Retina (tissue), 1 donor: ENCODE measurements at places on chromosomes 16 and 17.

GRCh38 chr16:50765861-50766260, 24.0 kb downstream of the CYLD start:
- no peak for DNase-seq

DNA sequence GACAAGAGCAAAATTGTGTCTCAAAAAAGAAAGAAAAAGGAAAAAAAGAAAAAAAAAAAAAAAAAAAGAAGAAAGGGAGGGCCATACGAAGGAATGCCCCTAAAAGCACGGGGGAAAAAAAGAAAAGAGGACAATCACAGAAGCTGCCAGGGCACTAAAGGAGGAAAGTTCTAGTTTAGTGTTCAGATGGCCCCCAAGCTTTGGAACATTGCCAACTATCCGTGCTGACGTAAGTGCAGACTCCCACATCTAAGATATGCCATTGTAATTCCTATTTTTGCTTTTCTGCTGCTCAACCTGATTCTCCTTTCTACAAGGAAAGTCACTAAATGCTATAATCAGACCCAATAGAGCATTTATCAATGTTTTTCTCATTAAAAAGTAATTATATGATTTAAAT, 842.1 kb downstream of the KCNJ2 start:
- no peak for DNase-seq

- DNase-seq = no peak
These were observed 3.4 kb downstream of the ZNF688 start for GRCh38 chr16:30567991-30568638.

DNA sequence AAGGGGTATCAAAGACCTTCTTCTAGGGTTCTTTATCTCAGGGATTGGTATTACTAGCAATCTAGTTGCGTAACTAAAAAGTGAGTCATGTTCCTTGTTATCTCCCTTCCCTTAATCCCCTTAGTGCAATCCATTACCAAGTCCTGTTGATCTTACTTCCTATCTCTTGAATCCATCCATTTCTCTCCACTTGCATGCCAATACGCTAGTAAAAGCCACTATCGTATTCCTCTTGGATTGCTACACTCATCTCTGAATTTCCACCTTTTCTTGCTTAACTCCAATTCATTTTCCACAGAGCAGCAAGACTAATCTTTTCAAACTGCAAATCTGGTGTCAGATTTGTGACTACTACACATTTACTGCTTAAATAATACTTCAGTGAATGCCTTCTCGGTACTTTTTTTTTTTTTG, 1.8 kb upstream of the ADAT1 start:
- no peak for DNase-seq

- DNase-seq = peak; percentile 69
These were observed 3.9 kb downstream of the VPS35L start for GRCh38 chr16:19559242-19559910.

DNA sequence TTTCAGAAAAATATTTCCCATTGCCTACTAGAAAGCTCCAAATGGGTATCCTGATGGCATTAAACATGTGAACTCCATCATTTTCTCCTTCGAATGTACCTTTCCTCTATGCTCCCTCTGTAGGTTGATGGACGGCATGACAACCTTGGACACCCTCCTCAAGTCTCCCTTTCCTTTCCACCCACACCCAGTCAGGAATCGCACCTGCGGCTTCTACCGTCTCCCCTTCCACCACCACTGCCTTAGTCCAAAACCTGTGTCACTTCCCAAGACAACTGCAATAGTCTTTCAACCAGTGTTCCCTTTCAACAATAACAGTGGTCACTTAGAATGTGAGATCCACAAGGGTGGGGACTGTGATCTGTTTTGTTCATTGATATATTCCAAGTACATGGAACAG, 233.1 kb upstream of the AXIN2 start:
- DNase-seq = no peak

GRCh38 chr17:40493697-40494096, 7.7 kb downstream of the TNS4 start:
- DNase-seq = no peak

- DNase-seq = no peak
These were observed 192.7 kb downstream of the RPTOR start for GRCh38 chr17:80737106-80738019.

DNA sequence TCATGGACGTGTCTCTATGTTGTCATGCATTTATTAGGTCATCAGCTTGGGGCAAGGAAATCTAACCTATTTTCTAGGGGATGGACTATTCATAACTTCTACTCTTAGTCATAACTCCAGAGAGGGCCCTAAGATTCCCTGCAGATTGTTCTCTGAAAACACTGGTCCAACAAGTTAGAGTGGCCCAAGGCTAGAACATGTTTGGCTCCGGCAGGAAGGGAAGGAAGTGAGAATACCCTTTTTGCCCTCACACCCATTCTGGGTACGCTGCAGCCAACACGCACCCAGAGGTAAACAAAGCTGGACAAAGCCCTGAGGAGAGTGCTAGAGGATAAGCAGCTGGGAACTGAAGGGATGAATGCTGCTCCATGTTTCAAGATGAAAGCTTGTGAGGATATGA, 9.9 kb downstream of the C16orf86 start:
- no peak for DNase-seq

DNA sequence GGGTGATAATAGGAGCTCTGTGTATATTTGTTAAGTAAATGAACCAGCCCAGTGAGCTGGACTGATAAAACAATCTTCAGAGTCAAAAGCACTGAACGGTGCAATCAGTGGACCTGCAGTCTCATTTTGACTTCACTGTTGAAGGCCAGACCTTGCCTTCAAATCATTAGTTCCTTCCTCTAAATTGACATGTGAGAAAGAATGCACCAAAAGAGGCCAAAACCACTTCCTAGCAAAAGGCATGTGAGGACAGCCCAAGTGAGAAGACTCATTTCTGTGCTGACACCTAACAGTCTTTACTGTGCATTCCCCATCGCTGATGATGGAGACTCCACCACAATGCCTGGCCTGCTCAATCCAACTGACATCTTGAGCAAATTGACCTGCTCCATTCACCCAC, 10.6 kb downstream of the GTF3C1 start:
- DNase-seq = no peak

DNA sequence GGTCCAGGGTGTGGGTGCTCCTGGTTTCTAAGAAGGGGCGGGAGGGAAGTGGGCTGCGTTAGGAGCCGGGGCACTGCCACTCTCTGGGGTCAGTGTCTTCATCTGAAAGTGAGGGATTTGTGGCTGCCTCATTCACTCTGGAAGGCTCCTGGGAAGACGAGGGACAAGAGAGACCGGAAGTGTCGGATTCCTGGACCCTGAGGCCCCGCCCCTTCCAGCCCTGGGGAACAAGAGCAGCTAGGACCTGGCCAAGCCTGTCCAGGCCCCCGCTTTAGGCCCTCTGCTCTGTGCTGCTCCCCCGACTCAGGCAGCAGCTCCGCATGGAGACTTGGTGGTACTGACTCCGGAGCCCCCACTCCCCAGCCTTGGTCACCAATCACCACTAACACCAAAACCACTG, 6.5 kb downstream of the LGALS3BP start:
- DNase-seq = no peak

GRCh38 chr17:70110443-70110880, 35.4 kb downstream of the KCNJ16 start:
- DNase-seq = peak; percentile 26

DNA sequence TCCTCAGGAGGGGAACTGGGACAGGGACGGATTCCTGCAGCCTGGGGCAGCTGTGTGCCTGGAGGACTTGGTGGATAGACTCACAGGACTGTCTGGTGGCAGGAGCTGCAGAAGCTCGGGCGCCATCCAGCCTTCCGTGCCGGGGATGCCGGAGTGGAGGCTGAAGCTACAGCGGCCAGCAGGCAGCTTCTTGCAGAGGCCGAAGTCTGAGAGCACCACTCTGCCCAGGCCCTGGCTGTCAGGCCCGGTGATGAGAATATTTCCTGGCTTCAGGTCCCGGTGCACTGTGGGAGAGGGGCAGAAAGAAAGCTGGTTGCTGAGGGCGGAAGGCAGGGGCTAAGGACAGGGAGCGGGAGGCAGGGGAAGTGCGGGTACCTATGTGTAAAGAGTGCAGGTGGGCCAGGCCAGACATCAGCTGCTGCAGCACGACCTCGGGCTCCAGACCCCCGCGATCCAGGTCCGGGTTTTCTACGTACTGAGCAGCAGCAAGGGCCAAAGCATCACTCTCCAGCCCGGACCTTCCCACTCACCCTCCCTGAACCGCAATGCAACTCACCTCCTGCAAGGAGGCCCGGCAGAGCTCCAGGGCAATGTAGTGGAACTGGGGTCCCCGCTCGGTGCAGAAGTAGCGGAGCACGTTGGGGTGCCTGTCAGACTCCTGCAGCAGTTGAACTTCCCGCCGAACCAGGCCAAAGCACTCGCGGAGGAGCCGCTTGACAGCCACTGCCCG, 16.1 kb downstream of the PLK1 start:
- peak; percentile 84 for DNase-seq

- DNase-seq = no peak
These were observed 62.0 kb downstream of the SPACA3 start for GRCh38 chr17:33053676-33054075.

GRCh38 chr17:66255112-66255511, 25.9 kb upstream of the APOH start:
- peak; percentile 51 for DNase-seq

DNA sequence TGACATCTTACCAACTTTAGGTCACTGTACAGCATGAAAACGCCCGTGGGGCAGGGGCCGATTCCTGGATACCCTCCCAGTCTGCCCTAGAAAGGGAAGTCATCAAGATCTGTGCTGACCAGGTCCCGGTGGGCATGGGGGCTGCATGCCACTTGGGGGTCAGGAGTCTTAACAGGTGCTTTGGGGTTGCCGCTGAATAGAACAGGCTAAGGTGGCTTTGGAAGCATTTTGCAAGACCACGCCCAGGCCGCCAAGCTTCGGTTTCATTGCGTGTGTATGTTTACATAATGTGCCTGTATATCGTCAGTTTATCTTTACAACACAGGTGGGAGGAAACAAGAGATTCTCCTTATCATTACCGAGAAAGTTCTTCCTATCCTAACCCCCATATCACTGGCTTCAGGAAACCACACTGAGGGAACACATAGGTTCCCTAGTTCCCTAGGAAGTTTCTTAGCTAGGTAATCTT, 13.3 kb upstream of the USP36 start:
- no peak for DNase-seq

GRCh38 chr17:71922439-71922838, 198.4 kb upstream of the SOX9 start:
- DNase-seq = no peak

DNA sequence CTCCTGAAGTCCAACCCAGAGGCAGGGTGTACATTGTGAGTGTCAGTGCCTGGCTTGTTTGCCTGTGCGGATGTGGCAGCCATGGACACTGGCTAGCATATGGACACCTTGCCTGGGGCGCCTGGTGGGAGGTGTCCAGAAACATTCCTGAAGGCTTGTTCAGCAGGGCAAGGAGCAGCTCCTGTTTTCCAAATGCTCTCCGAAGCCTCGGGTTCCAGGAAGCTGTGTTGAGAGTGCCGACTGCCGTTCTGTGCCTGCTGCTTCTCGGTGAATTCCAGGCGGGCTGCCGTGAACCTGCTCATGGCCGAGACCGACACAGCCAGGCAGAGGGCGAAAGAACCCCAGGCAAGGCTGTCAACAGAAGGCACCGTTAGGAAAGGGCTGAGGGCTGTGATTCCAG, 10.9 kb upstream of the DHRS7C start:
- DNase-seq = no peak

DNA sequence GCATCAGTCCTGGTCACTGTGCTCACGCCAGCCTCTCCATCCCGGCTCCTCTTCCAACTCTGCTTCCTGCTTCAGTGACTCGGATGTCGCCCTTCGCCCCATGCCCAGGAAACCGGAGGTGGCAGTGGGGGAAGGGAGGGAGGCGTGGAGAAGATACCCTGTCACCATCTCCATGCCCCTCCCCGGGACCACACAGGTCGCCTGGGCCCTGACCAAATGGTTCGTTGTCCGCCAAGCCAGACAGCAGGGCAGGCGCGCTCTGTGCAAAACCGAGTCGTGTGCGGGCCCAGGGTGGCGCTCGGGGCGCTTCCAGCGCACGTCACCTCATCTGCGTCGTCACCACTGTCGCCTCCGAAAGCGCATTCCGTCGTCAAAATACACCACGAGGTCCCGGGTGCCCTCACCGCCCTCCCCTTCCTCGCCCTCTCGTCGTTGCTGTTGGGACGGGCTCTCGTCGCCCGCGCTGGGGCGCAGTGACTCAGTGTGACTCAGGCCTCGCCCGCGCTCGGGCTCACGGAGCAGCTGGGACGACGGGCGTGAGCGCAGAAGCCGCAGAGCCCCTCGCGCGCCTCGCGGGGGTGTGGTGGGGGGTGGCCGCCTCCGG, 39.2 kb downstream of the ZNF778 start:
- DNase-seq = peak; percentile 83

DNA sequence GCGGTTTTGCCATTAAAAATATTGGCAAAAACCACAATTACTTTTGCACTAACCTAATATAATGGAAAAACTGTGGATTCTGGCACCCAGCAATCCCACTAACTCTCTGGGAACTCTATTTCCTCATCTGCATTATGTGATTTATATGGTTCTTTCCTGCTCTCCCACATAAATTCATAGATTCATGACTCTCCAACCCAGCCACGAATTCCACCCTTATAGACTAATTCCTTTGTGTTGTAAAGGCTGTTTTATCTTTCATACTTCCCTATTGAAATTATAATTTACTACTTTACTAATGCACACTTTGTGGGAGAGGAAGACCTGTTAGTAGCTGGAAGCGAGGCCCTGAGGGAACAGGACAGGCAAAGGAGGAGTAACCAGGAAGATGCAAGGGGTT, 88.4 kb upstream of the GNAO1 start:
- peak; percentile 17 for DNase-seq

- no peak for DNase-seq
These were observed 12.4 kb downstream of the ZSCAN10 start for GRCh38 chr16:3086596-3087242.

GRCh38 chr17:45091778-45092425, 30.8 kb downstream of the NMT1 start:
- no peak for DNase-seq

DNA sequence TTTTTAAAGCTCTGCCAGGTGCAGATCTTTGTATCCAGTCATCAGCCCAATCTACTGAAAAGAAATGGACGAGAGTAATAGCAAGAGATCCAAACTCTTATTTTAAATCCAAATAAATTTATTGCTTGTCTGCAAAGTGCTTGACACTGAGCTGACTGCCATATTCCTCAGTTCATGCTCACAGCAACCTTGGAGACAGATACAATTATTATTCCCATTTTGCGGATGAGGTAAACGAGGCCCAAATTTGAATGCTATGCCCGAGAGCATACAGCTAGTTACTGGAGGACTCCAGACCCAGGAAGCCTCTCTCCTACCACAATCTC, 620 bp downstream of the NOB1 start:
- no peak for DNase-seq

DNA sequence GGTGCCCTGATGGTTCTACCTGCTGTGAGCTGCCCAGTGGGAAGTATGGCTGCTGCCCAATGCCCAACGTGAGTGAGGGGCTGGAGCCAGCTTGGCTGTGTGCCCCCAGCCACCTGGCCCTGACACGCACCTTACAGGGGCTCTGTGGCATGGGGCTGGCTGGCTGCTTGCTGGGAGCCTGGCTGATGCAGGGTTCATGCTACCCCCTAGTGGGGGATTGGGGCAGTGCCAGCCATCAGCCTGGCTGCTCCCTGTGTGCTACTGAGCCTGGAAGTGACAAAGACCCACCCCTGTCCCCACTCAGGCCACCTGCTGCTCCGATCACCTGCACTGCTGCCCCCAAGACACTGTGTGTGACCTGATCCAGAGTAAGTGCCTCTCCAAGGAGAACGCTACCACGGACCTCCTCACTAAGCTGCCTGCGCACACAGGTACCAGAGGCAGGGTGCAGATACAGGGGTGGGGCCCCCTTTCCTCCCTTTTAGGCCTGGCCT, 5.7 kb downstream of the GRN start:
- peak; percentile 88 for DNase-seq

GRCh38 chr17:2177235-2177811, 122.4 kb downstream of the HIC1 start:
- no peak for DNase-seq
